Activated T-cell treated with anti-CD3 and anti-CD28 coated beads, Interleukin-2, amount 50 U/mL, for 72 hours (primary cell): ENCODE measurements at places on chromosomes 1 and 21. TPM values are rescaled to one million over a fixed set of nuclear protein-coding genes. Genes with fewer than 3 reads are reported as not detected.

GNAT2 gene
- 0.17 TPM for total RNA-seq

ZFP69 gene
- total RNA-seq: 4.0 TPM

GRCh38 chr1:162626094-162626493 is 6.2 kb upstream of the DDR2 start:
- H3K36me3 ChIP-seq: no peaks in the 10 kb centered on the region
- H3K27me3 ChIP-seq: peaks cover 7% of the 10 kb centered on the region
- H3K4me3 ChIP-seq: no peak overlapping the region
- no peak for DNase-seq

- no peaks in the 10 kb centered on the region for H3K36me3 ChIP-seq
- H3K4me1 ChIP-seq: no peaks in the 10 kb centered on the region
- H3K4me3 ChIP-seq: no peak overlapping the region
- H3K27ac ChIP-seq: no peak overlapping the region
- H3K27me3 ChIP-seq: no peaks in the 10 kb centered on the region
Measured at GRCh38 chr1:97457446-97458089, 463.3 kb downstream of the DPYD start.

DNA sequence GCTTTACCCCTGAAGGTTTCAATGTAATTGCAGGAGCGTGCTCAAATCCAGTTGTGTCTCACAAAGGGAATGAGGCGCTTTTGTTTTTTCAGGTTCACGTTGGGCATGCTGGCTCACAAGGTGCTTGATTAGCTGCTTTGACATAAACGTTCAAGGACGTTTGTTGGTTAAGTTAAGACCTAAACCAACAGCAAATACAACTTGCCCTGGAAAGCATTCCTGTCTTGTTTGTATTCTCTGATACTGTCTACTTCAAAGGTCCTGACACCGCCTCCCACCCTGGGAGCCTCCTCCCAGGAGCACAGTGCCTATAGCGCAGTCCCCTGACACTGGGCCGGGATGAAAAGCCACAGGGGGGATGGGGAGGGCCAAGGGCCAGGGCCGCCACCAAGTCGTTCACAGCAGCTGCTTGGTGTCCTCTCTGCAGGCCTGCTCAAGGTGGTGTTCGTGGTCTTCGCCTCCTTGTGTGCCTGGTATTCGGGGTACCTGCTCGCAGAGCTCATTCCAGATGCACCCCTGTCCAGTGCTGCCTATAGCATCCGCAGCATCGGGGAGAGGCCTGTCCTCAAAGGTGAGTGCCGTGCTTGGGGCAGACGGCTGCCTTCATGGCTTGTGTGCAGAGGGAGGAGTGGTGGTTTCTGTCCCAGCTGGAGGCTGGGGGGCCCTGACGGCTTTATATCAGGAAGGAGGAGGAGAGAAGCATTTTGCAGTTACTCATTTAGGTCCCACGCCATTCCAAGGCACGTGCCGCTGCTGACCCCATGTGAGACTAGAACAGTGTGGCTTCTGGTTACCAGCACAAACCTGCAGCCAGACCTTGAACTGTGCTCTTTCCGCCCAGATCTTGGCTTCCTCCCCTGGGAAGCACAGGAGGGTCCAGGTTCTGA is 6.1 kb downstream of the FAM3B start:
- peaks cover 14% of the 10 kb centered on the region for H3K4me1 ChIP-seq
- no peak overlapping the region for H3K4me3 ChIP-seq
- H3K27me3 ChIP-seq: peaks cover 7% of the 10 kb centered on the region
- no peak for DNase-seq
- no peaks in the 10 kb centered on the region for H3K36me3 ChIP-seq

GRCh38 chr21:37855647-37856625 is 60.3 kb downstream of the KCNJ6 start:
- no peak overlapping the region for H3K27ac ChIP-seq
- no peaks in the 10 kb centered on the region for H3K4me1 ChIP-seq
- no peaks in the 10 kb centered on the region for H3K36me3 ChIP-seq
- peaks cover 11% of the 10 kb centered on the region for H3K27me3 ChIP-seq
- no peak for DNase-seq

GRCh38 chr1:32060914-32061313 is 11.8 kb upstream of the TMEM39B start:
- H3K27ac ChIP-seq: peak overlapping the region; percentile 50
- H3K36me3 ChIP-seq: peaks cover 3% of the 10 kb centered on the region

GRCh38 chr1:24855474-24855873 is 74.6 kb downstream of the RUNX3 start:
- H3K27me3 ChIP-seq: no peaks in the 10 kb centered on the region
- H3K4me1 ChIP-seq: peaks cover 10% of the 10 kb centered on the region
- H3K27ac ChIP-seq: no peak overlapping the region
- H3K36me3 ChIP-seq: no peaks in the 10 kb centered on the region
- DNase-seq: no peak
